Naive thymus-derived CD4-positive, alpha-beta T cell (primary cell): ENCODE measurements at places on chromosomes 6 and 20. TPM values are rescaled to one million over a fixed set of nuclear protein-coding genes. Genes with fewer than 3 reads are reported as not detected.

- H3K27me3 ChIP-seq: no peaks in the 10 kb centered on the region
- H3K27ac ChIP-seq: no peak overlapping the region
- no peaks in the 10 kb centered on the region for H3K36me3 ChIP-seq
- DNase-seq: no peak
- H3K4me1 ChIP-seq: no peaks in the 10 kb centered on the region
Observed at GRCh38 chr6:160428818-160429619, 80.8 kb downstream of the SLC22A3 start.

DNA sequence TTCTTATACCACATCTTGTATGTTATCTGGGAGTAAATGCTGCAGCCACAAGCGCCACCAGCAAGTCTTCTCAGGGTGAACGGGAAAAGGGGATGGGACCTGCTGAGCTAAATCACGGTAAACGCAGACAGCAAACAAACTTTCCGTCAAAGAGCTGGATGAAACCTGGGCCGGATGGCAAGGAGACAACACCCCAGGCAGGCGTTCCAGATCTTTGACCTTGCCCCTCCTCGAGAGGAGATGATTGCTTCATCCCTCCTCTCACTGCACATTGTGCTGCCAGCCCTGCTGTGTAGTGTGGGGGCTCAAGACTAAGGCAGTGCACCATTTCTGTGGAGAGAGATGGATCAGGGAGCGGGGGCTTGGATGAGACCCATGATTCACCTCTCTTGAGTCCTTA, 9.8 kb downstream of the RAET1E start:
- no peak overlapping the region for H3K27ac ChIP-seq
- no peak overlapping the region for H3K4me3 ChIP-seq
- no peaks in the 10 kb centered on the region for H3K4me1 ChIP-seq
- no peaks in the 10 kb centered on the region for H3K27me3 ChIP-seq
- DNase-seq: no peak

DNA sequence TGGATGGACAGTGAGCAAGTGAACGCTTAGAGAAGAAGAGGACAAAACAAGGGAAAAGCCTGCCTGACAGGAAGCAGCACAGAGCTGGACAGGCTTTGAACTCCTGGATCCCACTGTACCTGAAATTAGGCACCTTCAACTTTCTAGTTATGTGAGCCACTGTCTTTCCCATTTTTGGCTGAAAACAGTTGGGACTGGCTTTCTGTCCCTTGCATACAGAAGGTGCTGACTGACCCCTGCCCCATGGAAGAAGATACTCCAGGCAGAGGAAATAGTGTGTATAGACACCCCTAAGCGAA, 122.8 kb downstream of the CEBPB start:
- no peak overlapping the region for H3K4me3 ChIP-seq
- H3K36me3 ChIP-seq: no peaks in the 10 kb centered on the region
- no peaks in the 10 kb centered on the region for H3K27me3 ChIP-seq
- H3K27ac ChIP-seq: no peak overlapping the region
- DNase-seq: no peak
- H3K4me1 ChIP-seq: no peaks in the 10 kb centered on the region

- H3K36me3 ChIP-seq: no peaks in the 10 kb centered on the region
- H3K27ac ChIP-seq: no peak overlapping the region
- no peak overlapping the region for H3K4me3 ChIP-seq
- no peaks in the 10 kb centered on the region for H3K27me3 ChIP-seq
- H3K4me1 ChIP-seq: no peaks in the 10 kb centered on the region
Observed at GRCh38 chr6:125481056-125481455, 179.3 kb upstream of the HDDC2 start.

RPL10A gene
- 1,279 TPM for polyA plus RNA-seq
